RPMI7951 (cell line): ENCODE measurements at places on chromosomes 3 and 15.

- DNase-seq, result peak; percentile 97
Measured at GRCh38 chr3:184320104-184320445, 5.7 kb downstream of the EIF4G1 start.

DNA sequence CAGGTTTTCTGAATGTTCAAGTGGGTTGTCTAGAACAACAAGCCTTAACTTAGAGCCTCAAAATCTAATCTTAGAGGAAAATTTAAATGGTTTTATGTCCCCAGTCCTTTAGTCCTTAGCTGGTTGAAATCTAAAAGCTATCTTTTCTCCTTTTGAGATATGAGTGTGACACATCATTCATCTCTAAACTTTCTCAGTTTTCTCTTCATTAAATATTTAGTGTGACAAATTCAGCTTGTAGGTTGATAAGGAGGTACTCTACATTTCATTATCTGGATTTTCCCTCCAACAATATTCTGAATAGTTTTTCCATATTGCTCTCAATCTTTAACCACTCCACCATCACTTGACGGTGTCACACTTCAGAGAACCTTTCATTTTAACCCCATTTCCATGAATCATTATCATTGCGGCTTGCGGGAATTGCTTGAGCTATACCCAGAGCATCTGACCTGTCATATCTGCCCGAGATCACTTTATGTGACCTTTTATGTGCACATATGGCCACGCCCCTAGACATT is 16.1 kb upstream of the ATP8B4 start:
- DNase-seq, result peak; percentile 68

- peak; percentile 90 for DNase-seq
Measured at GRCh38 chr3:191762323-191762960, 301.5 kb downstream of the PYDC2 start.

DNA sequence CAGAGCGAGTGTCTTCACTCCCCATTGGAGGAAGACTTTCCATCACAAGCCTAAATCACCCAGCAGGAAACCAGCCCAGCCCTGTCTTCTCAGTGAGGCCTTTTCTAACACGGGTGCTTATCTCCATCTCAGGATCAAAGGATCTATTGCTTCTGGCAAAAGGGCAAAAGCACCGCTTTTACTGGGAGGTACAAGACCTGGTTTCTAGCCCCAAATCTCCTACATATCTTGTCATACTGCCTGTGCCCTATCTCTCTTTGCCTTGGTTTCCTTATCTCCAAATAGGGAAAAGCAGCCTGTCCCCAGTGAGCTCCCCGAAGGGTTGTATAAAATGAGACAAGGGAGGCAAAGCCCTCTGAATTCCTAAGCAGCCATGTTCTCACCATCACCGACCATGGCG is 5.2 kb downstream of the GLB1 start:
- no peak for DNase-seq

DNA sequence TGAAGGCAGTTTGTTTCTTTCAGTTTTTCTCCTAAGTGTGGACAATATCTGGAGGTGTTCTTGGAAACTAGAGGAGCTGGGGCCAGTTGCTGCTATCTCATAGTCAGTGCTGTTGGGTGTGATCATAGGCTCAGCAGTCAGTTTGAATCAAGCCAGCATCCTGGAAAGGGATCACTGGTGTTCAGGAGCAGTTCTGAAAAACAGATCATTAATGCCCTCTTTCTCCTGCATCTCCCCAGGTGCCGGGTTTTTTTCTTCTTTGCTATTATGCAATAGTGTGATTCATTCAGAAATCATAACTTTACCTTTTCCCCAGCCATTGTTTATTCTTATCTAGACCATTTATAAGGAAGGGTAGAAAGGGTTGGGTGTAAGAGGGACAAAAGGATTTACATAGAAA is 24.0 kb downstream of the LNP1 start:
- DNase-seq, result no peak

DNA sequence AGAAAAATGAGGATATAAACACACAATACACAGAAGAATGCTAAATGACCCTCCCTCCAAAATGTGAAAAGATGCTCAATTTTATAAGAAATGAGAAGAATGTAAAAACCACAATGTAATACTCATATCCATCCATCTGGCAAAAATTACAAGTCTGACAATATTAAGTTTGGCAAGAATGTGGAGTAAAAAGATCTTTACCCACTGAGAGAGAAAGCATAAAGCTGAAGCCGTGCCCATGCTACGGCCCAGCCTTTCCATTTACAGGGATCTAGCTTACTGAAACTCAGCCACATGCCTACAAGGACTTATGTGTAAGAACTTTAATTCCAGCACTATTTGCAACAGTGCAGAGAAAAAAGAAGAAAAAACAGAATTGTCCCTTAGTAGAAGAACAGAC is 42.9 kb downstream of the ATP13A3 start:
- no peak for DNase-seq

GRCh38 chr3:138369151-138369900 is 20.9 kb downstream of the MRAS start:
- no peak for DNase-seq

DNA sequence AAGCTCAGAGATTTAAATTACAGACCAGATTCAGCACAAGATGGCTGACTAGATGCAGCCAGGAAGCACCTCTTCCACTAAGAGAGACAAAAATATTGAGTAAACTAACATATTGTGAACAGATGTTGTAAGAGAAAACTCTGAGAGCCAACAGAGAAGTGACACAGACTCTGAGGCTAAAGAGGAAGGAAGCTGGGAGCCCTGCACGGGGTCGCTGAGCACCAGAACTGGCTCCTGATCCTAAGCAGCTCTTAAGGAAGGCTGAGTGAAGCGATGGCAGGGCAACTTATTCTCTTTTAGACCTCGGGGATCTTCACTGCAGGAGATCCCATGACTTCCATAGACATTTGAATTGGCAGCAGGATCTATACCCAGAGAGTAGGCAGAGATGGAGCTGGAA is 578.0 kb upstream of the GRM7 start:
- no peak for DNase-seq

GRCh38 chr3:175304404-175304803 is 445.3 kb downstream of the NAALADL2 start:
- DNase-seq, result no peak

- no peak for DNase-seq
Measured at GRCh38 chr3:142894493-142894892, 5.6 kb upstream of the PCOLCE2 start.

GRCh38 chr3:172106989-172107388 is 67.6 kb downstream of the FNDC3B start:
- peak; percentile 47 for DNase-seq

- DNase-seq, result peak; percentile 7
Measured at GRCh38 chr3:110026421-110026820, 689.1 kb upstream of the DPPA4 start.

GRCh38 chr3:14124223-14124614 is 451 bp downstream of the CHCHD4 start:
- peak; percentile 60 for DNase-seq

DNA sequence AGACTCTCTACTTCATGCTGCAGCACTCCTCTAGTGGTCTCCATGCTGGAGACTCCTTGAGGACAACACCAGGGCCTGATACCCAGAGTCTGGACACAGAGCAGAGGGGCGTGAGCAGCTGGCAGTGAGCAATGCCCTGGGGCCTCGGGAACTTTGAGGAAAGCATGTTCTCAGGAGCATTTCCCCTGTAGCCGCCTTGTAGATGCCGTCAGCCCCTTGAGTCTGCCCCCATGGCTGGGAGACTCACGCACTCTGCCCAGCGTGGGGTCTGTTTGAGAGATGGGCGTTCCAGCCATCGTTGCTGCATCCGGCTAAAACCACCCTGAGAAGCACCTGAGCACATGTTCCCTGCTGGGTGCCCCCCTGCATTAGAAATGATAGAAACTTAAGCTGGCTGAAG is 56.8 kb downstream of the PLXNA1 start:
- no peak for DNase-seq

DNA sequence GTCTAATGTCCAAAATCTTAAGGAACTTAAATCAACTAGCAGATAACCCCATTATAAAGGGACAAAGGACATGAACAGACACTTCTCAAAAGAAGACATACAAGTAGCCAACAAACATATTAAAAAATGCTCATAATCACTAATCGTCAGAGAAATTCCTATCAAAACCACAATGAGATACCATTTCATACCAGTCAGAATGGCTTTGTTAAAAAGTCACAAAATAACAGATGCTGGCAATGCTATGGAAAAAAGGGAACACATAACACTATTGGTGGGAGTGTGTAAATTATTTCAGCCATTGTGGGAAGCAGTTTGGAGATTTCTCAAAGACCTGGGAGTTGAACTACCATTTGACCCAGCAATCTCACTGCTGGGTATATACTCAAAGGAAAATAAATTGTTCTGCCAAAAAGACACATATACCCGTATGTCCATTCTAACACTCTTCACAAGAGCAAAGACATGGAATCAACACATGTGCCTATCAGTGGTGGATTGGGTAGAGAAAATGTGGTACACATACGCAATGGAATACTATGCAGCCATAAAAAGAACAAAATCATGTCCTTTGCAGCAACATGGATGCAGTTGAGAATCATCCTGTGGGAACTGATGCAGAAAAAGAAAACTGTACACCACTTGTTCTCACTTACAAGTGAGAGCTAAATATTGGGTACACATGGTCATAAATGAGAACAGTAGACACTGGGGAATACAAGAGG is 78.5 kb downstream of the TCF12 start:
- DNase-seq, result no peak

- DNase-seq, result peak; percentile 19
Measured at GRCh38 chr3:132090921-132091320, 56.1 kb upstream of the CPNE4 start.

DNA sequence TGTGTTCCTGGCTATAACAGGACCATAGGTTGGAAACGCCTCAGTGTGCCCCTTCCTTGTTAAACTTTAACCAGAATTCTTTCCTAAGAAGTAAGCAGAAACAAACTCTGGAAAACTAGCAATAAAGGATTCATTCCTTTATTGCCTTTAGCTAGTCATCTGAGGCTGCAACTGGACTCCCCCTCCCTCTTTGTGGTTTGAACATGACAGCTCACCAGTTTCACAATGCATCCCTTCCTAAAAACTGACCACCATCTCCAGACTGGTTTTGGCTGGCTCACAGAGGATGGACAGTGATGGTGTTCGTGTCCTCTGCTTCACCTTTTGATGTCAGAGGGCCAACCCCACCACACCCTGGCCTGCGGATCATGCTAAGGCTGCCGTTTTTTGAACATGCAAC is 27.9 kb upstream of the TGFBR2 start:
- peak; percentile 99 for DNase-seq

GRCh38 chr3:178127221-178127620 is 409.0 kb upstream of the KCNMB2 start:
- no peak for DNase-seq

DNA sequence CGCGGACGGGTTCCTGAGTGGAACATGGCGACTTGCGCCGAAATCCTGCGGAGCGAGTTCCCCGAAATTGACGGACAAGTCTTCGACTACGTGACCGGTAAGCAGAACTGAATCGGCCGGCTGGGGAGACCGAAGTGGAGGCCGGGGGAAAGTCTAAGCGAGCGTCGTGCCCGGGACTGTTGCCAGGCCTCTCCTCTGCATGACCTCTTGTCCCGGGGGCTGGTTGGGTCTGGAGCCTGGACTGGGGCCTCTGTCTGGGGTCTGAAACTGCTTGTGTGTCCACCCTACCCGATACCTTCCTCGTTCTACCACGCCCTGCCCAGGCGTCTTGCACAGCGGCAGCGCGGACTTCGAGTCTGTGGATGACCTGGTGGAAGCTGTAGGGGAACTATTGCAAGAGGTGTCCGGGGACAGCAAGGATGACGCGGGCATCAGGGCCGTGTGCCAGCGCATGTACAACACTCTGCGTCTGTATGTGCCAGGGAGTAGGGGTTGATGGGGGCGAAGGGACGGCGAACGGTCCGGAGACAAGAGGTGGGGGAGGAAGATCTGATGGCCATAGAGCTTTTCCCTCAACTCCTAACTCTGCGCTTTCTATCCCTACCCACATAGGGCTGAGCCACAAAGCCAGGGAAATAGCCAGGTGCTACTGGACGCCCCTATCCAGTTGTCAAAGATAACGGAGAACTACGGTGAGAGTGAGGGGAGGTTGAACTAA is at the start of gene ABCF3:
ABCF3 (plus strand) TSS at position 16 of the 718 bp plus-strand sequence; CDS start at position 25, 9 bp downstream.
- peak; percentile 47 for DNase-seq

DNA sequence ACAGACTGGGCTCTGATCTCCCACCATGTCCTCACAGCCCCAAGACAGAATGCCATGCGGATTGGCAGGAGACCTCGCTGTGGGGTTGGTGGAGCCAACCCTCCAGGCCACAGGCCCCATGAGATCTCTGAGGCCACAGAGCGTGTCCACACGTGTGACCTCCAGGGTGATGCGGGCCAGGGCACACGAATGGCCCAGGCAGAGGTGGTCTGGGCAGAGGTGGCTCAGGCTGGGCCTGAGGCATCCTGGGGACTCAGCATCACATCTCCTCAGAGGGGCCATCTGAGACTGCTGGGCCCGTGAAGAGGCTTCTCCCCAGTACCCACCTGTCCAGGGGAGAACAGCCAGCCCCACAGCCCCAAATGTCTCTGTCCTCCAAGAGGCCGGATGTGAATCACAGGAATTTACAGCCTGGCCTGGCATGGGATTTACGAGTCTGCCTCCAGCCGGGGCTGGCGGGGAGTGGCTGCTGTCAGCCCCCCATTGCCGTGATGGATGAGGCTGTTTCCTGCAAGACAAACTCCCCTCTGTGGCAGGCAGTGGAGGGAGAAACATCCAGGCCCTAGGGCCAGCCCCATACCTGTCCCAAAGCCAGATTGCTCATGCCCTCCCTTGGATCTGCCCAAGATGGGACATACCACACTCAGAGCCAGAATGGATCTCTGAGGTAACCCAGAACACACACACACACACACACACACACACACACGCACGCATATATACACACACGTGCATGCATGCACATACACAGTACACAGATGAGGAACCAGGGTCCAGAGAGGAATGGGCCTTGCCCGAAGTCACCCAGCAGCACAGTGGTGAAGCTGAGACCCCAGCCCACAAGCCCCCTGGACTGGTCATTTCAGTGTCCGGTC is 208.3 kb downstream of the TBC1D2B start:
- peak; percentile 57 for DNase-seq

DNA sequence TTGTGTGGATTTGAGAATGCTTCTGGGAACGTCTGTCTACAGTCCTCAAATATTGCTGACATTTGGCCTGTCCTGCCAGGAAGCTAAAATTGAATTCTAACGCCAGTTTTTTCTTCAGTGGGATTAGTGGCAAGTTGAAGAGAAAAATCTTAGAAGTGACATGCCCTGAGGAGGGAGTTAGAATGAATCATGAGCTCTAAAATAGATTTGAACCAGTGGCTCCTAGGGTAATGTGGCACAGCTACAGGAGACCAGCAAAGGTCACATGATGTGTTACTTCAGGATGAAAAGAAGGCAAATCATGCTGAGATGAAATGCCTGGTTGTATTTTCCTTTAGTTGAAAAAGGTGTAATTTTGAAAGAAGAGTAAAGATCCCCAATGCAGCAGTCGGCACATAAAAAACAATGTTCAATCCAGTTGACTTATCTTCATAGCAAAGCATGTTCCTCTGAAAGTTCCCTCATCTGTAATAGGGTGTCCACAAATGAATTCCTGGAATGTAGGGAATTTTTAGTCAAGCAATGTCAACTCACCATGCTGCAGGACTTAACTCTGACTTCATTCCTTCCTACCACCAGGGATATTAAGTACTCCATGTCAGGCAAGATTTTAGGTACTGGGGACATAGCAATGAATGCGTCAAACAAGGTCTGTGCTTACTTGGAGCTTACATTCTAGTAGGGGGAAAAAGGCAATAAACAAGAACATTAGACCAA is 171.6 kb downstream of the CADPS start:
- DNase-seq, result peak; percentile 22

GRCh38 chr15:91122296-91122695 is 22.2 kb downstream of the SV2B start:
- no peak for DNase-seq
